ENCODE measurements at places on chromosomes 16 and 17.
A peak's percentile ranks its signal among the peaks of the same experiment; 100 is the strongest.

DNA sequence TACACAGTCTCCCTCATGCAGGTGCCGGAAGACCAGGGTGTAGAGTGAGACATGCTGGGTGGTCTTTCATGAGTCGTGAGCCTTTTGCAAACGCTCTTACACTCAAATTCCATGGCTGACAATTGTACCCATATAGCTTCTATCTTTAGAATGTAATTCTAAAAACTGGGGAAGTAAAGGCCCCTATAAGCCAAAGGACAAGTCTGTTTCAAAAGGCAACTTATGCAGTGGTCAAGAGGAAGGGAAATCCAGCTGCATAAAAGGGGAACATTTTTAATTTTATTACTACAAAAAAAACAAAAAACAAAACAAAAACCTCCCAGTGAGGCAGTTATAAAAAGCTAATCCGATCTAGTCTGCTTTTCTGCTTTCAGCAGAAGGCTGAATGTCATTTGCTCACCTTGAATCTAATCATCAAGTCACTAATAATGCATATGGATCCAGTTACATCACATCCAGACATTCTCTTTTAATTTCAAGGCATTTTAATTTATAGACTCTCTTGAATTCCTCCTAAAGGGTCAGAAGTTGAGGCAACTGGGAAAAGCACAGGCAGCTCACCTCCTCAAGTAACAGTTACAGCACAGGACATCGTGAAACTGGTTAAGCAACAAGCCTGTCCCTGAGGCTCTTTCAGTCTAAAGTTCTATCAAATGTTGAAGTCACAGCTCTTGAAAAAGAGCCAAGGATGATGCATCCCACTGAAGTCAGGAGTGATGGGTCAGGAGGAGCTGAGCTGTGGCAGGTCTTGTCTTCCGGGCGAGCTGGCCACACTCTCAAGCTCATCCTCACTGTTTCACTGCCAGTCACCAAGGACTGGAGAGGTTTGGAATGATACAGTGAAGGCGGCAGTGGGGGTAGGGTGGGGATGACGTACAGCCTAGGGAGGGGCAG lies 99.7 kb downstream of the VPS53 start:
- DNase-seq = no peak

GRCh38 chr16:21279501-21279900 lies 1.4 kb upstream of the CRYM start:
- DNase-seq = no peak

DNA sequence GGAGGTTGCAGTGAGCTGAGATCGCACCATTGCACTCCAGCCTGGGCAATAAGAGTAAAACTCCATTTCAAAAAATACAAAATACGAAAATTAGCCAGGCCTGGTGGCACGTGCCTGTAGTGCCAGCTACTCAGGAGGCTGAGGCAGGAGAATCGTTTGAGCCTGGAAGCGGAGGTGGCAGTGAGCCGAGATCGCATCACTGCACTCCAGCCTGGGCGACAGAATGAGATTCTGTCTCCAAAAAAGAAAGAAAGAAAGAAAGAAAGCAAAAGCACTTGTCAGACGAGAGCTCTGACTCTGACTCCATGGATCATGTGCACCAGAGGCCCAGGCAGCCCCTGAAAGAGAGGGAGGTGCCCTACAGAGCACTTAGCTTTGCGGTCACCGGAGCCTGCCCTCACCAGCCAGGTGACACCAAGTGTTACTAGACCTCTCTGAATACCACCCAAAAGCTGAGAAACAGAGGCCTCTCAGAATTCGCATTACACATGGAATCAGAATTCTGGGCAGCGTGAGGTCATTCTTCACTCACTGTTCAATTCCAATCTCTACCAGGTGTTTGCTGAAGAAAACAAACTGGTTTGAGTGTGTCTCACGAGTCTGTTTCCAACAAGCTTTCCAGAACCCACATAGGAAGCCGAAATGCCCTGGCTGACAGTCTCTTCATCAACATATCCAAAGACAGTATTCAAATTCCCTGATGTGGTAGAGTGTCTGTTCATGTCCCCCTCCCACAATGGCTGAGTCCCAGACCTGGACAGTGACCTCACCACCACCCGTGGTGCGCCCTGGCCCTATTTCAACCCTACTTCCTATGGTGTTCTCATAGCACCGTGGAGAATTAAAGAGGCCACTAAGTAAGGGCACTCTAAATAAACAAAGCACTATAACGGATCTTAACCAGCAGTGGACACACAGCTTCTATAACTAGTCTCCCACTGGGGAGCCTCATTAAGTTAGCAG lies 1.5 kb downstream of the FLCN start:
- no peak for DNase-seq

DNA sequence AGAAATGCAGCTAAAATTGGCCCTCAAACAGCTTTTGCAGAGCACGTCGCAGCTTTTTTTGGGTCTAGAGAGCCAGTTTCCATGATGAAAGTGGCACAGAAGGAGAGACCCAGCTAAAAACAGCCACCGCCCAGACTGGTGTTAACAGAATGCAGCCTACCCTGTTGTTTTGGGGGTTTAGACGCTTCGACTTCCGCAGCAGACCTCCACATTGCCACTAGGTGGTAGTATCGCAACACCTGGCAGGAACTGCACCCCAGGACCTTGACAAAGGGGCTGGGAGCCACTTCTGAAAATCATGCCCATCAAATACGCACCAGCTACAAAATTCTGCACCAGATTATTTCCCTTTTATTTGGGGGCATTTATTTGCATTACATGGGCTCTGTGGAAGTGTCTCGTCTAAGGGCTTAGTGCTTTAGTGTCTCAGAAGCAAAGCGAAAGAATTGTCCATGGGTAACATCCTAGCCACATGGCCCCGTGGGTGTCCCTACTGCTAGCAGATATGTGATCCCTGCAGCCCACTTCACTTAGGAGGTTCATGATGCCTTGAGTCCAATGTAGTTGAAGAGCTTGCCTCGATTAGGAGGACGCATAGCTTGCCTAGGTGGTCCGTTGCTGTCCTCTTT lies 167.1 kb downstream of the HAPSTR1 start:
- peak; percentile 46 for DNase-seq

DNA sequence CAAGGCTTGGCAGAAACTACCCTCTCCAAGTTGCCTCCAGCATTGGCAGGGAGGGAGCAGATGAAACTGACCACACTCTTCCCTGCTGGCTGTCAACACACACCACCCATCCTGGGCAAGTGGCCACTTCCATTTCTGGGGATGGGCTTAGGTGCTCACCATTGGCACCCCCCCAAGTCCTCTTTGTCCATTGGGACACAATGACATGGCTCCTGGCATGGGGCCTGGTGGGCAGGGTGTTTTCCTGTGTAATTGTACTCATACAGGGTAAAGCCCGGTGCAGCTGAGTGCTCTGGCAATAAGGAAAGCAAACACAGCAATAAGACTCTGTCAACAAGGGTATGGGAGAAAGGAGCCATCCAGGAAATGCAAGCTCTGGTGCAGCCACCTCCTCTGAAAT lies 22.6 kb downstream of the SCNN1B start:
- DNase-seq = peak; percentile 96

- DNase-seq = no peak
These were observed 175.5 kb downstream of the KATNIP start for GRCh38 chr16:27725236-27726000.

DNA sequence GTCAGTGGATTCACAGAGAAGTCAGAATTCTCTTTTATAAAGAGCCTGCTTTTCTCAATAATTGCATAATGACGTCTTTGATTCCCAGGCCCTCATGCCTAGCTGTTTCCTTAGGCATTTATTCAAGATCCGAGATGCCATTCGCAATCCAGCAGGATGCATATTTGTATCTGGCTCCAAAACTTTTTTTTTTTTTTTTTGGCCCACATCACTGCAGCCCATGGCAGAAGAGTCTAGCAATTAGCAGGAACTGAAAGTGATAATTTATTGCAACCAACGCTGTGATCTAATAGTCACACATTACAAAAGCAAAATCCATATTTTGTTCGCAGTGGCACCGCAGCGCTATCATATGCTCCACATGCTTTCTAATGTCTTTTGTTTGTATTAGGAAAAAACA lies 503.4 kb downstream of the MAF start:
- no peak for DNase-seq

DNA sequence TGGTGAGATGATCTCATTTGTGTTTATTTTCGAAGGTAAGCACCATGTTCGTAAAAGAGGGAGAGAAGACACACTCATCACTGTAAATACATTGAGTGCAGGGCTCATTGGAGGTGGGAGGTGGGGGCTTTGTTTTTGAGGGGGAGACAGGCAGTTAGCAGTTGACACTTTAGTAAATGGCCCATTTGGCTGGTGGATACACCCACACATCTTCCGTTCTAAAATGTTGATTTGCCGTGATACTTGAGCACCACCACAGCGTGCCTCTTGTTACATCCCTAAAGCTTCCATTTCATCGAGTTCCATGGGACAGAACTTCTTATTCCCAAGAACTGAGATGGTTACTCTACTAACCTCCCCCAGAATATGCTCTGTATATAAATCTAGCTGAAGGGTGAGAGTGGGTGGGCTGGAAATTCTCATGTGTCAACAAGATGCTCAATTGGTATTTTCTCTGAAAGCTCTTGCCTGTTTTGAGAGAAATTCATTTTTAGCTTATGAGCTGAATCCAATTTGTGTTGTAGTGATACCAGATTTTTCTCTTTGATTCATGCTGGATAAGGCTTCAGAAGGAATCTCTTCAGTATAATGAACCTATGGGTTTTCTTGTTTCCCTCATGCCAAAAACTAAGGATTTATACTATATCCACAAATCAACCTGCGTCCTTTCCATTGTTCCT lies 314.3 kb downstream of the RBFOX1 start:
- no peak for DNase-seq

DNA sequence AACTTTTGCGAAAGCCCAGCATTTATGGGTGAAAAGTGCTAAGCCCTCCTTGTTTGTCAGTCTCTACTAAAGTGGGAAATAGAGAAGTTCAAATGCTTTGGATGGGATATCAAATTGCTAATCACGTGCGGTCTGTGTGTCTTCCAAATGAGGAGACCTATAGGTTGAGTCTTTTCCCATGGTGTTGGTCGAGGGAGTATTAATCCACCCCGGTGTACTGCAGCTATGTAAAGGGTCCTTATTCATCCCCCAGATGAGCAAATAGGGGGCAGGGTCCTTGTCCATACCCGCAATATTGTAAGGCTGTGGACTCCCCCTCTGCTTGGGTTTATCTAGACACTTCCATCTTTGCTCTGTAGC lies 14.6 kb downstream of the KIAA0513 start:
- DNase-seq = no peak

DNA sequence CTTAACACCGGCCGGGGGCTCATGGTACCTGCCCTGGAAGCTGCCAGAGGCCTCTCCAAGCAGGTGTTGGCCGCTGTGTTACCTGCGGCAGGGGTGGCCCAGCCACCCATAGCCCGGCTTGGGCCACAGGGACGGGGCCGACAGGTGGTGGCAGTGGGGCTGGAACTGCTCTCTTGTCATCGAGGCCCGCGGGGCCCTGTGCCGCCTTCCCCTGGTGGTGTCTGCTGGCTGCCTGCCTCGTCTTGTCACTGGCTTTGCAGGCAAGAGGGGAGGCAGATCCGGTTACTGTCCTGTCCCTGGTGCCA lies 27.1 kb downstream of the GSE1 start:
- DNase-seq = no peak

GRCh38 chr17:77385750-77386501 lies 245.2 kb downstream of the SEC14L1 start:
- DNase-seq = no peak

GRCh38 chr17:46805771-46806170 lies 12.7 kb downstream of the WNT3 start:
- DNase-seq = no peak

- no peak for DNase-seq
These were observed 8.5 kb upstream of the ZC3H7A start for GRCh38 chr16:11805556-11805955.

DNA sequence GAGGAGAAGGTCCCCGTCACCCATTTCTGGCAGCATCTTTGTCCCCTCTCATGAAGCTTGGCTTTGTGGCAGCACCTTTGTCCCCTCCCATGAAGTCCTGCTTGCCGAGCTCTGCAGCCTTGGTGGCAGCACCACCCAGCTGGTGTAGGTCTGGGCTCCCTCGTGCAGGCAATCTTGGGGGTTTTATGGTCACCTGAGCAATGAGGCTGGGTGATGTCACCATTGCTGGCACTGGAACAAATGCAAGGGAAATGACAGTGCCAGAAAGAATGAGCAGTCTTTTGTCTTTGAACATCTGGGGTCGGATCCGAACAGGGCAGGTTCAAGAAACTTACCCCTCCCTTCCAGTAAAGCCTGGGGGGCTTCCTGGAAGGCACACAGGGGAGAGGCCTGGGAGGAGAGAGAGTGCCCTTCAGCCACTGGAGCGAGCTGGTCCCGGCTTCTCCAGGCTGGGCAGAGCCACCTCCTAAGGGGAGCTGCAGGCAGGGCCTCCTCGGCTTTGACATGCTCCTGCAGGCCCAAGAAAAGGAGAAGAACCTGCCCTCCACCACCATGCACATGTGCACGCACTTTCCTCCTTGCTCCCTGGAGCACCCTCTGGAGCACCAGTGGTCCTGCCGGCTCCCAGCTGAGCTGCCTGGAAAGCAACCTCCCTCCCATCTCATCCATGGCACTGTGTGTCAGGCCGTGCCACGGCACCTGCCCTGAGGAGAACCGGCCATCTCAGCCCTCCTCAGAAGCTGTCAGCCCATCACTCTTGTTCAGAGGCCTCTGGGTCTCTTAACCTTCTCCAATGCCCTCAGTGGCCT lies 16.0 kb downstream of the BTBD17 start:
- no peak for DNase-seq

DNA sequence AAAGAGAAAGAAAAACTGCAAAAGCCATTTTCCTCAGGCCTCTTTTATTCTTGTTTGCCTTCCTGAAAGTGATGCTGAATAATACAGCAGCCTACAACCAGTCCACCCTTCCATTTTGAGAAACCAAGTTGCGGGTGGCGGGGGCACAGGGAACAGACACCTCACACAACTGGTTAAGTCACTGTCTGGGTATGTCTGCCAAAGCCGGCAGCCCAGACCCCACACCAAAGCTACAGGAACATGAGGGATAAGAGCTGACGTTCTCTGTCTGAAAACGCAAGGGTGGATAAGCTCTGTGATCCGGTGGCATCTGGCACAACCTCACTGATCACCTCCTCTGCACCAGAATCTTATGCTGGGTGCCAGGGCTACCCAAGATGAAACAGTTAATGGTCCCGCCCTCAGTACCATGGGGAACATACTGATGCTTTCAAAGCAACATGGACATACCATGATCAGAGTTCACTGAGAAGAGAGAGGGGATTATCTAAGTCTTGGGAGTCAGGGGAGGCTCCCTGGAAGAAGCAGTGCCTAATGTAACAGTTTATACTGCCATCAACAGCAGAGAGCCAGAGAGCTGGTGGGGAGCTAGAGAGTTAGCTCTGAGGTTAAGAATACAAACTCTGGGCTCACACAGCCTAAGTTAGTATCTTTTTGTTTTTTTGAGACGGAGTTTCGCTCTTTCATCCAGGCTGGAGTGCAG lies 53.5 kb downstream of the ERCC4 start:
- DNase-seq = no peak

GRCh38 chr16:8828541-8829165 lies 31.0 kb downstream of the PMM2 start:
- no peak for DNase-seq

GRCh38 chr17:46822388-46822921 lies 4.0 kb upstream of the WNT3 start:
- peak; percentile 23 for DNase-seq

- DNase-seq = no peak
These were observed 17.8 kb upstream of the SLC35B1 start for GRCh38 chr17:49725452-49726130.

All from colonic mucosa (tissue), 4 donors.